ENCODE measurements at places on chromosomes 3 and 15.

- no peak for DNase-seq
Measured at GRCh38 chr3:13790376-13791197, 89.3 kb downstream of the WNT7A start.

DNA sequence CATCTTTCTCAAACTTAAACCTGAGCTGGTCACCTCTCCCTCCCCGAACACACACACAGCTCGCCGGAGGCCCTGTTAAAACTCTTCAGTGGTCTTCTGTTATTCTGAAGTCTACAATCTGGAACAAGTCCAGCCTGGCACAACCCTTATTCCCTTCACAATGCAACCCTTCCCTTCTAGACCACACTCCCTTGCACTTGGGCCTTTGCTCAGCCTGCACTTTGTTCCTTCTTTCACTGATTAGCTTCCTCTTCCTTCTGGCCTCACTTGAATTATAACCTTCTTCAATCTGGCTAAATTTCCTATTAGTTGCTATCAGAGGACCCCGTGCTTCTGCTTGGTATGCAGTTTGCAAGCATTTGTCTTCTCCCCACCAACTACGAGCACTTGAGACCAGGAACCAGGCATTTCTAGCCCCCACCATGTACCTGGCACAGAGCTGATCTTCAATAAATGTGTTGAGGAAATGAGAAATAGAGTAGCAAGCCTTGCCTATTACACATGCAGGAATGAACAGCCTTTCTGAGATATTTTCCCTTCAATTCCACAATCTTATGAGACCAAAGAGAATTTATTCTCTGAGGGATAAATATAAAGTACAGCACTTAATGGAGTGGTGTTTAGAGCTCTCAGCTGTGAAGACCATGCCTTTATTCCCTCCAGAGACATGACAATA is 663.1 kb upstream of the ADAMTS9 start:
- no peak for DNase-seq

GRCh38 chr15:95454403-95455262 is 875.9 kb upstream of the NR2F2 start:
- DNase-seq: no peak

- peak; percentile 77 for DNase-seq
Measured at GRCh38 chr15:88331291-88331690, 74.8 kb upstream of the NTRK3 start.

GRCh38 chr3:12286927-12287726 is 1.7 kb upstream of the PPARG start:
- peak; percentile 14 for DNase-seq

DNA sequence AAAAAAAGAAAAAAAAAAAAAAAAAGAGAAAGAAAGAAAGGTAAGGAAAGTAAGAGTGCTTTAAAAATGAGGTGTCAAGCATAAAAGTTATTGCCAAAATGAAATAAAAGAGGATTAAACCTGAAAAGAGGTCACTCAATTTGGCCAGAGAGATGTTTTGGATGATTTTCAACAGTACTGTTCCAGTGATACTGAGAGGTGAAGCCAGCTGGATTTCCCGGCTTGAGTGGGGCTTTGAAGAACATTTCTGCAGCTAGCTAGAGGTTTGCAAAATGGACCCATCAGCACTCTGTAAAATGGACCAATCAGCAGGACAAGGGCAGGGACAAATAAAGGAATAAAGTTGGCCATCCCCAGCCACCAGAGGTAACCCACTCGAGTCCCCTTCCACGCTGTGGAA is 128.5 kb downstream of the LSAMP start:
- DNase-seq: no peak

DNA sequence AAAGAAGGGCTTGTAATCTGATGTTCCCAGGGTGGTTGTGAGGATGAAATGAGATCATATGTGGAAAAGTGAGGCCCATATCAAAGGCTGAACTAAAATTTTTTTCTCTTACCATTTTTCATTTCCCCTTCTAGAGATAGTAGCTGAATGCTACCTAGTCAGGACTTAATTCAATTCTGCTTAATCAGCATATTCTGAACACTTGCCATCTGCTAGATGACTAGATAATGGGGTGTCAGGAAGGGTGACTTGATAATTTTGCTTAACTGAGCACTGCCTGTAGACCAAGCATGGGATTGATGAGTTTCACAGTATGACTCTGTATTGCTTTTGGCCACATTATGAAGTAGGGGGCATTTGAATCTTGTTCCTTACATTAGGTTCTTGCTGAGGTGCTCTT is 136.2 kb downstream of the CHST2 start:
- no peak for DNase-seq
